Activated naive CD4-positive, alpha-beta T cell treated with anti-CD3 and anti-CD28 coated beads for 36 hours (primary cell): ENCODE measurements at places on chromosomes 2 and 18. TPM values are rescaled to one million over a fixed set of nuclear protein-coding genes. Genes with fewer than 3 reads are reported as not detected.

The PCARE gene
- total RNA-seq, result not detected

DNA sequence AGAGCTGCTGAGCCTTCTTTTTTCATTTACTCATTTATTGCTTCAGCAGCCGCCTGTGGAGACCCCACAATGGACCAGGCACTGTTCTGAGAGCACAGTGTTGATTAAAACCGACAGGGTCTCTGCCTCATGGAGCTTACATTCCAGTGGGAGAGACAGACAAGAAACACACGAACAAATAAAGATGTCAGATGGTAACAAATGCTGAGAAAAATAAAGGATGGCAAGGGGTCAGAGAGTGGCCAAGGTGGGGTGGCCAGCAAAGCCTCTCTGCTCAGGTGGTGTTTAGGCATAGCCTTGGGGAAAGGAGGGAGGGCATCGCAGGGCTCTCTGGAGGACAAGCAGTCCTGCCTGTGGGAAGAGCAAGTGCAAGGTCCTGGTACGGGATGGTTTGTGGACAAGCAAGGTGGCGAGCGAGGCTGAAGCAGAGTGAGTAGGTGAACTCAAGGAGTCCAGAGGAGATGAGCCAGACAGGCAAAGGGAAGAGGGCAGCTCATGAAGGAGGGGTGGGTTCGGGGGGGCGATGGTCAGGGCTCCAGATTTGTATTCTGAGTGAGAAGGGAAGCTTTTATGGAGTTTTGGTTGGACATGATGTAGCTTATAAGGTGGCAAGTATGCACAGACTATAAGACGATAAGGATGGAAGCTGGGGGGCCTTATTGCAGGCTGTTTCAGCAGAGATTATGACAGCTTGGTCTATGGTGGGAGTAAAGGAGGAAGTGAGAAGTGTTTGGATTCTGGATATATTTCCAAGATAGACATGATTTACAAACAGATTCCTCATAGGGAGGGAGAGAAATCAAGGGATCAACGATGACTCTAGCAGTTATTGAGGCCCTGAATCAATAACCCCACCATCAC, 8.8 kb upstream of the ITGB6 start:
- DNase-seq, result no peak

GRCh38 chr2:10620481-10620880, 69.3 kb downstream of the NOL10 start:
- DNase-seq, result no peak

DNA sequence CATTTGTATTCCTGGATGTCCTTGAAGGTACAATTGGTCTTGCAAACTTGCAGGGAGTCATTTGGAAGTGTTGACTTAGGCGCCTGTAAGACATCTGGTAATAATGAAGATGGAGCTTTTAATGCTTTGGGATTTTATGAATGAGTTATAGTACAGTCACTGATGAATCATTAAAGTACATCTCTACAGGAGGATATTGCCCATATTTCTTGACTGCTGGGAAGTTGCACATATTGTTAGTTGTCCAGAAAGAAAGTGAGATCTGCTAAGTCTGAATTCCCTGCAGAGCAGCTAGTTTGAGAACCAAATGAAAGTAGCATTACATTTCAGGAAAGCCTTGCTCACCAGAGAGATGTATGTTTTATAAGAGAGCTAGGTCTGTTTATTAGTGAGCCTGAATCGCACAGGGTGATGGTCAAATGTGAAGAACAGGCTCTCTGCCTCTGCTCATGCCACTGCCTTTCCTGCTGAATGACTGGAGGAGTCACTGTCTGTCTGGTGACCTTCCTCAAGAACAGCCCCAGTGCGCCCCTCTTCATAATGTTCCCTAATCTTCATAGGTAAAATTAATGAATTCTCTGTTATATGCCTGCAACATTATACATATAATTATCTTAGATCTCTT, 138.9 kb upstream of the KLHL14 start:
- no peak for DNase-seq

GRCh38 chr2:75090770-75091515, 108.4 kb downstream of the TACR1 start:
- no peak for DNase-seq

The CD207 gene
- total RNA-seq, result not detected

- DNase-seq, result peak; percentile 54
Observed at GRCh38 chr2:136247204-136247950, 129.4 kb upstream of the CXCR4 start.

The VWC2L gene
- total RNA-seq, result not detected

DNA sequence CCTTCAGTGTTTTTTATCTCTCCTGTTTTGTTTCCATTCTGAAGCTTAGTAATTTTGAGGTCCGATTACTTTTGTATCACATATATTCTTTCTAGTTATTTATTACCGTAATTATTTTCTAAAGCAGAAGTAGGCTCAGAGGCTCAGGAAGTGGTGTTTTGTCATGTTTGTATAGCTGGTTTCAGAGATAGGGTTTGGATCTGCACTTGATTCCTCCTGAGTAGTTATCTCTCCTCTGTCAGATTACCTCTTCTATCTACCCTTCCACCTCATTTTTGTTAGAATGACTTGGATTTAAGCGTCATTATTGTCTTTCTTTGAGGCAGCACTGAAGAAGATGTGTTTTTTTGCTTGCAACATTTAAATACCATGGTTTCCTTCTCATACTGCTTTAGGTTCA, 95.4 kb downstream of the MTA3 start:
- no peak for DNase-seq

The ALS2 gene
- total RNA-seq, result 9.4 TPM

The COL4A4 gene
- total RNA-seq, result not detected

- no peak for DNase-seq
Observed at GRCh38 chr2:36869606-36870005, 96.7 kb downstream of the STRN start.

- DNase-seq, result no peak
Observed at GRCh38 chr2:202065876-202066275, 7.2 kb upstream of the KIAA2012 start.
